ENCODE measurements at places on chromosomes 11 and 22.
A peak's percentile ranks its signal among the peaks of the same experiment; 100 is the strongest.

DNA sequence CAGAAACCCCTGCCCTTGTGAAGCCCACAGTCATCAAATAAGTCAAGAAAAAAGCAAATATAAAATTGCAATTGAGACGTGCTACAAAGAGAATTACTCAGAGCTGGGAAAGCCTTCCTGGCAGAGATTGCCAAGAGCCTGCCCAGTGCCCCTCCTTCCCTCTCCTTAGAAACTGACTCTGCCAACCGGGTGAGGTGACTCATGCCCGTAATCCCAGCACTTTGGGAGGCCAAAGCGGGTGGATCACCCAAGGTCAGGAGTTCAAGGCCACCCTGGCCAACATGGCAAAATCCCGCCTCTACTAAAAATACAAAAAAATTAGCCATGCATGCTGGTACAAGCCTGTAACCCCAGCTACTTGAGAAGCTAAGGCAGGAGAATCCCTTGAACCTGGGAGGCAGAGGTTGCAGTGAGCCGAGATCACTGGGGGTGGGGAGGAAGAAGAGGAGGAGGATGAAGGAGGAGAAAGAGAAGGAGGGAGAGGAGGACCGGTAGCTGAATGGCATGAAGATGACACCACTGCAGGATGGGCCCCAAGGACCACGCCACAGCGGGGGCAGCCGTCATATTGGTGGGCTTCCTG lies 76.1 kb upstream of the RTL6 start:
- no peak for DNase-seq

GRCh38 chr11:112292785-112293407 lies 32.2 kb upstream of the PLET1 start:
- DNase-seq, result no peak

GRCh38 chr22:19719488-19720021 lies 3.8 kb upstream of the GP1BB start:
- DNase-seq, result no peak

- peak; percentile 62 for DNase-seq
Measured at GRCh38 chr11:126355926-126356897, 726 bp downstream of the ST3GAL4 start.

DNA sequence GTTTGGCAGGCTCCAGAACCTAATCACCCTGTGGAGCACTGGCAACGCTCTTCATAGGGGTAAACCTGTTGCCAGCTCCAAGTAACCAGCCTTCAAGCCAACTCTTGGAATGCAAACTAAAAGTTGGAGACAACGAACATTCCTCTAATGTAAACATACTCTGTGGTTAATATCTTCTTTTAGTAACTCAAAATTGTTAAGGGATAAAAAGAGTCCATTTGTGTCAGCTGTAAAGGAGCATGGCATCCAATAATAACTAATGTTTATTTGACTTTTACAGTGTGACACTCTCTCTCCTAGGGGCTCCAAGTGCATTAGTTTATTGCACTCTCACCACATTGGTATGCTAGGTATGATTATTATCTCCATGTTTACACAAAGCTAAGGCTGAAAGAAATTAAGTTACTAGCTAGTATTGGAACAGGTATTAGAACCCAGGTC lies 31.0 kb upstream of the AMOTL1 start:
- DNase-seq, result no peak

DNA sequence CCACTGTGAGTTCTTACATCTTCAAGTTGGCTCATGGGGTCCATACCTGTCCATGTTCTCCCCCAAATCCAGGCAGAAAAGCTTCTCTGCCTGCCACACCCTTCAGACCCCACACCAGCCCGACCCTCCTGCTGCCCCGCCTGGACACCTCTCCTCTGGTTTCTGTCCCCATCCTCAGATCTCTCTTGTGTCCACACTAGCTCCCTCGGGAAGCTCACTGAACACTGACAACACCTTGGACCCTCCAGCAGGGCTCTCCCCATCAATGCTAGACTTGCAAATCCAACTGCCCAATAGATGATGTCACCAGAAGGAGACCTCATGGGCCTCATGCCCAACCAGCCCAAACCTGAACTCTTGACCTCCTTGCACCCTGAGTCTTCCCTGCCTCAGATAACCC lies 2.9 kb downstream of the SCARF2 start:
- DNase-seq, result no peak

DNA sequence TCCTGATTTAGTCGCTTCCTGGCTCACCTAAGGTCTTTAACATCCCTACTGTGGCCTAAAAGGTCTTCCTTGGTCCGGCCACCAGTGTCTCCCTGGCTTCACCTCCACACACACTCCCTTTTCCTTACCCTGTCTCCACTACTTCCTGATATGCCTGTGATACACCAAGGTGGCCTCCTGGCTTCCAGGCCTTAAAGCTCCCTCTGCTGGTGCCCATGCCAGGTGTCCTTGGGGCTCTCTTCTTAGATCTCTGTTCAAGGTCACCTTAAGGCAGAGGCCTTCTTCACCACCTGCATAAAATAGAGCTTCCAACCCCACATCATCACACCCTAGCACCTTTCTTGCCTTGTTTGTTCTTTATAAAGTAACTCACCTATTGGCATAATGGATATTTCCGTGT lies 787.7 kb downstream of the NTM start:
- no peak for DNase-seq

All from NCI-H524 (cell line).